Calu3 (cell line): ENCODE measurements at places on chromosomes 1 and 21. TPM values are rescaled to one million over a fixed set of nuclear protein-coding genes. Genes with fewer than 3 reads are reported as not detected.
A peak's percentile ranks its signal among the peaks of the same experiment; 100 is the strongest.

The NR5A2 gene
- 6.9 and 9.5 TPM in 2 replicates for total RNA-seq

The ACADM gene
- total RNA-seq = 19.2 and 21.6 TPM in 2 replicates

The ARHGAP30 gene
- total RNA-seq = 1.7 and 2.9 TPM in 2 replicates

The KCNK2 gene
- 0.47 and 1.1 TPM in 2 replicates for total RNA-seq

- H3K4me1 ChIP-seq = peaks cover 56% of the 10 kb centered on the region
- peak overlapping the region; percentile 39 for H3K4me3 ChIP-seq
- no peak for DNase-seq
- peaks cover 5% of the 10 kb centered on the region for H3K36me3 ChIP-seq
- H3K27ac ChIP-seq = peak overlapping the region; percentile 84
- no peaks in the 10 kb centered on the region for H3K27me3 ChIP-seq
These were observed 58.9 kb downstream of the RIPK4 start for GRCh38 chr21:41707960-41708330.

- peaks cover 35% of the 10 kb centered on the region for H3K36me3 ChIP-seq
- peak overlapping the region; percentile 97 for H3K27ac ChIP-seq
- H3K4me3 ChIP-seq = peak overlapping the region; percentile 93
These were observed 371 bp downstream of the ZMPSTE24 start for GRCh38 chr1:40258445-40258769.

The MYBPH gene
- not detected in 2 replicates for total RNA-seq

The DTL gene
- total RNA-seq = 37.7 and 44.0 TPM in 2 replicates

GRCh38 chr21:45999581-46000181, 18.1 kb downstream of the COL6A1 start:
- peaks cover 2% of the 10 kb centered on the region for H3K36me3 ChIP-seq
- no peak overlapping the region for H3K27ac ChIP-seq
- no peak overlapping the region for H3K4me3 ChIP-seq
- no peaks in the 10 kb centered on the region for H3K4me1 ChIP-seq

GRCh38 chr1:55582084-55582483, 366.9 kb upstream of the USP24 start:
- DNase-seq = no peak
- H3K27me3 ChIP-seq = no peaks in the 10 kb centered on the region
- H3K4me3 ChIP-seq = no peak overlapping the region
- H3K4me1 ChIP-seq = peaks cover 7% of the 10 kb centered on the region
- H3K36me3 ChIP-seq = no peaks in the 10 kb centered on the region

DNA sequence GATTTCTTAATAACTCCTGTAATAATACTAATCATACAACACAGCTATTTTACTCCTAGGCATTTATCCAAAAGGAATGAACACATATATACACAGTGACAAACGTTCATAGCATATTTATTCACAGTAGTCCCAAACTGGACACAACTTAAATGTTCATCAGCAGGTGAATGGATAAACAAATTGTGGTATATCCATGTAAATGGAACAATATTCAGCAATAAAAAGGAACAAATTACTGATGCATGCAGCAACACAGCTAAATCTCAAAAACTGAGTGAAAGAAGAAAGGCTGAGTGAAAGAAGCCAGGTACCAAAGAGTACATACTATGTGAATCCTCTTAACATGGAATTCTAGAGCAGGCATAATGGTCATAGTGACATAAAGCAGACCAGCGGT, 242.7 kb upstream of the USP24 start:
- H3K4me1 ChIP-seq = no peaks in the 10 kb centered on the region
- H3K4me3 ChIP-seq = no peak overlapping the region
- H3K27me3 ChIP-seq = no peaks in the 10 kb centered on the region
- H3K36me3 ChIP-seq = no peaks in the 10 kb centered on the region

GRCh38 chr1:82722608-82723007, 921.9 kb downstream of the ADGRL2 start:
- H3K36me3 ChIP-seq = no peaks in the 10 kb centered on the region
- no peaks in the 10 kb centered on the region for H3K27me3 ChIP-seq
- no peak overlapping the region for H3K27ac ChIP-seq
- no peak for DNase-seq
- no peak overlapping the region for H3K4me3 ChIP-seq
- H3K4me1 ChIP-seq = no peaks in the 10 kb centered on the region

DNA sequence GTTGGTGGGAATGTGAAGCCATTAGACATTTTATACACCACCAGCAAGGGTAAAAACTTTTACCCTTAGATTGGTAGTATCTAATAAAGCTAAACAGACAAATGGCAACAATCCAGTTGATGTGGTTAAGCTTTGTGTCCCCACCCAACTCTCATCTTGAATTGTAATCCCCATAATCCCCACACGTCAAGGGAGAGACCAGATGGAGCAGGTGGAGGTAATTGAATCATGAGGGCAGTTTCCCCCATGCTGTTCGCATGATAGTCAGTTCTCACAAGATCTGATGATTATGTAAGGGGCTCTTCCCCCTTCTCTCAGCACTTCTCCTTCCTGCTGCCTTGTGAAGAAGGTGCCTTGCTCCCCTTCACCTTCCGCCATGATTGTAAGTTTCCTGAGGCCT, 602.3 kb downstream of the NUF2 start:
- no peak for DNase-seq
- no peak overlapping the region for H3K27ac ChIP-seq
- H3K27me3 ChIP-seq = no peaks in the 10 kb centered on the region
- no peaks in the 10 kb centered on the region for H3K4me1 ChIP-seq
- H3K36me3 ChIP-seq = no peaks in the 10 kb centered on the region

- no peaks in the 10 kb centered on the region for H3K27me3 ChIP-seq
- peaks cover 17% of the 10 kb centered on the region for H3K36me3 ChIP-seq
- DNase-seq = no peak
- H3K4me1 ChIP-seq = no peaks in the 10 kb centered on the region
- no peak overlapping the region for H3K4me3 ChIP-seq
These were observed 16.4 kb upstream of the MTF1 start for GRCh38 chr1:37875833-37876232.

The WNT3A gene
- not detected in 2 replicates for total RNA-seq

The PCP4 gene
- total RNA-seq = not detected in 2 replicates

The MTX1 gene
- total RNA-seq = 58.9 and 60.0 TPM in 2 replicates
